NCI-H1417 treated with DMSO at 0.1 percent for 48 hours (cell line): ENCODE measurements at places on chromosomes 2 and 18.

DNA sequence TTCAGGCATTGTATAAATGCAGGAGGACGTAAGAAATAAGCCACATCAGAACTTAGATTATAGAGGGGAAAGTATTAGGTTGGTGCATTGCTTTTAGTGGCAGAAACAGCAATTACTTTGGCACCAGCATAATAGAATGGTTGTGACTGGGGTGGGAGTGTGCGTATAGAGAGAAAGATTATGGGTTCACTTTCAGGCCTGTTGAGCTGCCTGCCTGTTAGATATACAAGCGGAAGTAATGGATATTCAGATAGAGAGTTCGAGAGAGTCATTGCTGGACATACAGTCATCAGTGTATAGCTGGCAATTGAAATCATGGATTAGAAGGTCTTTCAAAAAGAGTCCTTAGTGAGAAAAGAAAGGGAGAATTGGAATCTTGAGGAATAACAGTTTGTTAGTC is 139.2 kb upstream of the MYO3B start:
- no peak for DNase-seq

DNA sequence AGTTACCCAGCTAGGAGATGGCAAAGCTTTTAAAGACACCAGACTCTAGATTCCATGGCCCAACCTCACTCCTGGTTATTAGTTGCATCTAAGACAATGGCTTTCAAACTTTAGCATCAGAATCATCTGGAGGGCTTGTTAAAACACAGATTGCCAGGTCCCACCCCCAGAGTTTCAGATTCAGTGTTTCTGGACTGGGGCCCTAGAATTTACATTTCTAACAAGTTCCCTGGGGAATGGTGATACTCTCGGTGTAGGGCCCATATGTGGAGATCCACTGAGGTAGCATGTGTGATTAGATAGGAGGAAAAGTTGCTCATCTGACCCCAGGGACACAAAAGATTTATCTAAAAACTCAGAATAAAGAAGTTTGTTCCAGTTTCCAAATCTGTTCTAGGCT is 14.5 kb upstream of the TTR start:
- no peak for DNase-seq

DNA sequence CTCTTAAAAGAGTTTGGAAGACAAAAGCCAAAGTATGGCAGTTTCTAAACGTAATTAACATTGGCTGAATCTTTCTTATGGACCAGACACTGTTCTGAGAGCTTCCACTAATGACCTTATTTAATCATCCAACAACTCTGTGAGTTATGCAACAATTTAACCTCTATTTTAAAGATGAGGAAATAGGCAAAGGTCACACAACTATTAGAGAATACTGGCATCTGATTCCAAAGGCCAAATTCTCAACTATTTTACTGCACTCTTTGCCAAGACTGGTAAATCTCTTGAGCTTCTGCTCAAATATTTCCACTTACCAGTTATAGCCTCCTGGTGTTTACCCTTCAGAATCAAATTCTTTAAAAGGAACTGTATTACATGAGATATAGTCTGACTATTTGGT is 42.1 kb upstream of the ERMN start:
- no peak for DNase-seq

- no peak for DNase-seq
These were observed 366.7 kb downstream of the NUP35 start for GRCh38 chr2:183490914-183491313.

GRCh38 chr2:127614731-127615130 is 31.2 kb upstream of the GPR17 start:
- no peak for DNase-seq

DNA sequence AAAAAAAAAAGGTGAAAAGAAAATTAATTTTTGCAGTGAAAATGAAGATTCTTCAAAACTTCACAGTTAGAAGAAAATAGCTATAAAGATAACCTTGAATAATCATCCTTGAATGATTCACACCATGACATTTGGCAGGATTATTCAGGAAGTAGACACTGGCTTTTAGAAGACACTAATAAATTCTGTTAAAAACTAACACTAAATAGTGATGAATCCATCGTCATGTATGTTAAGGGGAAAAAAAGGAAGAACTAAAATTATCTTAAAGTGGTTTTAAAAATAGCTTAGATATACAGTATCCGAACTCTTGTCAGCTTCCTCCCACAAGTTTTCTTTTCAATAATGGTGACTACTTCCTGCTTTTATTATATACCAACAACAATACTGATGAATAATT is 10.2 kb downstream of the USP37 start:
- DNase-seq, result no peak

- peak; percentile 25 for DNase-seq
These were observed 157.0 kb upstream of the CBLN2 start for GRCh38 chr18:72700961-72701710.

GRCh38 chr2:15300624-15301573 is 260.2 kb downstream of the NBAS start:
- DNase-seq, result no peak

DNA sequence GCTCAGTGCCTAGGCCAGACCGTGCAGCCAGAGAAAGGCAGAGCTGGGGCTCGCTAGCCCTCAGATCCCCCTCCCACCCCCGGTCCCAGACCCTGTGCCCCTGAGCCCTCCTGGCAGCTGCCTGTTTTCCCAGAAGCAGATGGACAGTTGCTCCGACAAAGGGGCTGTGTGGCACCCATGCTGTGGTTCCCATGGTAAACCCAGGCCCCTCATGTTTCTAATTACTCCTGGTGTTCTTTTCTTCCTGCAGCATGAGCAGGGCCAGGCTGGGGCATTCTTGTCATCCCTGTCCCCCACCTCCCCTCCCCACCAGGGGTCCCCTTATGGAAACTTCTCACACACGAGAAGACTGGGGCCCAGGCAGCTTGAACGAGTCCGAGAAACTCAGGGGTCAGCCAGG is 269.6 kb downstream of the HAUS1 start:
- DNase-seq, result no peak

DNA sequence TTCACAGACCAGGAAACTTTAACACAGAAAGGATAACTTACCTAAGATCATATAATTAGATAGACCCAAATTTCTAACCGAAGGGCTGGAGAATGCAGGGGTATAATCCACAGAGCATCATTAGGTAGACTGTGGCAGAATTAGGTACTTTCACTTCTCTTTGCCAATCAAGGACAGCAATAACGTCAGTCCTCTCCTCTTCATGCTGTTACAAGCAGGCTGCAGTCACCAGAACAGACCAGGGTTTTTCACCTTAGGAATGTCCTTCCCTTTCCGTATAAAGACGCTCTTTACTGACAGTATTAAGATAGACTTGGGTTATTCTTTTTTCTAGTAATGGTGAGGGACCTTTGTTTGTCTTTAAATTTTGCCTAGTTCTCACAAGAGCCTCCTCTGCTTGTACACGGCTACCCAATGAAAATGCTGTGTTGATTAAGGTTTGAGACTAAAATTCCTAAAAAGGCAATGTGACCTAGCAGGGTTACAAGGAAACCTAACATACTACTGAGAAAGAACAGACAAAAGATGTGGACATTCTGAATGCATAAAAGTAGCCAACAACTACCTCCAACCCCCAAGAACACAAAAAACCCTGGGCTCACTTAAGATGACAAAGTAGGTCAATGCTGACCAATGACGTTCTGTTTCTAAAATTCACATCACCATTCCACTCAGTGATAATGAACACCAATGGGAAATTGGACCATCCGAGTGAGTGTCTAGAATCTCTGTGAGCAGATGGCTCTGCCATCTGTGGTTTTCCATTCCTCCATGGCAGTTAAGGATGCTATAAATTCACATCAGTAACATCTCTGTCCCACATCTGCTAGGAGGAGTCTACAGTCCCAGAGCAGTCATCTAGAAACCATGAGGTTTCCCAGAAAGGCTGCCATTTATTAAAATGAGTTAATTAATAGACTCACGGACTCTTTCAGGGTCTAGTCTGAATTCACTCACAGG is 2.1 kb downstream of the PDIA6 start:
- DNase-seq, result no peak

GRCh38 chr18:295756-296490 is 28.1 kb upstream of the THOC1 start:
- no peak for DNase-seq

- no peak for DNase-seq
These were observed 2120.4 kb upstream of the PIK3C3 start for GRCh38 chr18:39834636-39835035.

GRCh38 chr2:229363185-229363814 is 92.2 kb upstream of the PID1 start:
- no peak for DNase-seq

GRCh38 chr2:181787310-181788048 is 104.1 kb upstream of the ITPRID2 start:
- DNase-seq, result no peak

DNA sequence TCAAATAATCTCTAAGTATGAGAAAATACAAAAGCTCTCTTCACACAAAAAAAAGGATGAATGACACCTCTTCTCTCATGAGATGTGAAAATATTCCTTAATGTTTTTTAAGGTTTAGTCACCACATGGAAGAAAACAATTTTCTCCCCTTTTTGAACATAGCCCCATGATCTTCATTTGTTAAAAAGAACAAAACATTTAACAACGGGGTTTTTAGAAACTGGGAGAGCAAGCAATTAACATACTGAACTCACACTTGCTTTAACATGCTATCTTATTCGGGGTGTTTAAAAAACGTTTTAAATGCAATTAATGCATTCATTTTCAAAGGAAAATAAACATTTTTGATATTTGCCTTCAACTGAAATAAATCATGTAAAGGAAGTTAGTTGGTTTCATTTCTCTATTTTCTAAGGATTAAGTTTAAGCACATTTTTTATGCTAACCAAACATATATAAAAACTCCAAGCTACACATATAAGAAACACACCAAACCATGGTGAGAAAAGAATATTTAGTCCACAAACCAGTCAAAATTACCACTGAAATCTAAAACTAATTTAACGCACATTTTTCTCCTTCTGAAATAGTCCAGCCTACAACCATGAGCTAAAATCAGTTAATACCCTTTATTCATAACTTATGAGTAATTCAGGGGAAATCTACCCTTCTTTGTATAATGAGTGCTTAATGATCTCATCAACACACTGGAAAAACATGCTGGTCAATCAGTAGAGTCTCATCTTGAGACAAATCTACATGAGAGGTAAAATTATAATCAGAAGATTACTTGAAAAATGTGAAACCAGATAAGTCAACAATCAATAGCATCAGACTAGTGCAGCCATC is 8.2 kb downstream of the FBXO11 start:
- no peak for DNase-seq

DNA sequence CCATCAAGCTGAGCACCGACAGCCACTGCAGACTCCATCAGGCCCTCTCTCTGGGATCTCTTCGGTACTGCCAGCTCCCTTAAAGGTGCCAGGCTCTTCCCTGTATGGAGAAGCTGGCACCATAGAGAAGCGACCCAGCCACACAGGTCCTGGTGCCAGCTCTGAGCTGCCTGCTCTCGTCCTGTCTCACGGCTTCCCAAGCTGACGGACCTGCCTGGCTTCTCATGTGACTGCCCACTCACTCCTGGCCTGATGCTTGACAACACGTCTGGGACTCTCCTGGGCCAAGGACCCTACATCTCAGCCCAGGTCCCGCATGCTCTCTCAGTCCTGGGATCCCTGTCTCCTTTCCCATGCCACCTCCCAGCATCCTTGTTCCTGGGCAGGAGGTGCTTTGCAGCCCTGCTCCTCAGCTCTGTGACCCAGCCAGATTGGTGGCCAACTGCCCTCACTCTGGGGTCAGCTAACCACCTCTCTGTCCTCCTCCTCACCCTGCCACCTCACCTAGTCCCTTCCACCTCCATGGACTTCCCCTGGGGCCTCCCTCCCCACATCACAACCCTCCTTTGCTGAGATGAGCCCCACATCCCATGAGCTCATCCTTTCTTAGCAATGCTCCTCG is 12.5 kb upstream of the ATOH8 start:
- no peak for DNase-seq

- DNase-seq, result no peak
These were observed 99.2 kb upstream of the RAB6C start for GRCh38 chr2:129880309-129880708.

- no peak for DNase-seq
These were observed 942 bp upstream of the ZNF236 start for GRCh38 chr18:76821356-76821874.

GRCh38 chr2:26633993-26634595 is 7.1 kb downstream of the CIB4 start:
- DNase-seq, result no peak

GRCh38 chr2:50850290-50850969 is 181.5 kb downstream of the NRXN1 start:
- no peak for DNase-seq
